ENCODE measurements at places on chromosomes 5 and 9. TPM values are rescaled to one million over a fixed set of nuclear protein-coding genes. Genes with fewer than 3 reads are reported as not detected.
A peak's percentile ranks its signal among the peaks of the same experiment; 100 is the strongest.

SLC36A3 gene
- polyA plus RNA-seq: not detected

GABRA1 gene
- 0.02 TPM for polyA plus RNA-seq

FBXL17 gene
- 6.9 TPM for polyA plus RNA-seq

SLC45A2 gene
- polyA plus RNA-seq: not detected

KCNT1 gene
- polyA plus RNA-seq: not detected

SYNPO gene
- polyA plus RNA-seq: 9.8 TPM

SCGB3A2 gene
- polyA plus RNA-seq: not detected

DMGDH gene
- polyA plus RNA-seq: 1.5 TPM

- DNase-seq: no peak
Observed at GRCh38 chr5:27341342-27341741, 303.0 kb upstream of the CDH9 start.

GRCh38 chr5:160349249-160349934 lies 21.0 kb downstream of the C1QTNF2 start:
- no peak for DNase-seq

- no peak for DNase-seq
Observed at GRCh38 chr9:121581786-121582600, 69.4 kb upstream of the DAB2IP start.

- DNase-seq: no peak
Observed at GRCh38 chr9:99567436-99567835, 254.2 kb upstream of the NR4A3 start.

- DNase-seq: no peak
Observed at GRCh38 chr9:27495480-27496134, 28.5 kb upstream of the IFNK start.

GRCh38 chr5:1907616-1908015 lies 24.9 kb upstream of the IRX4 start:
- DNase-seq: no peak

- peak; percentile 14 for DNase-seq
Observed at GRCh38 chr5:116572350-116573278, 2.0 kb downstream of the SEMA6A start.

DNA sequence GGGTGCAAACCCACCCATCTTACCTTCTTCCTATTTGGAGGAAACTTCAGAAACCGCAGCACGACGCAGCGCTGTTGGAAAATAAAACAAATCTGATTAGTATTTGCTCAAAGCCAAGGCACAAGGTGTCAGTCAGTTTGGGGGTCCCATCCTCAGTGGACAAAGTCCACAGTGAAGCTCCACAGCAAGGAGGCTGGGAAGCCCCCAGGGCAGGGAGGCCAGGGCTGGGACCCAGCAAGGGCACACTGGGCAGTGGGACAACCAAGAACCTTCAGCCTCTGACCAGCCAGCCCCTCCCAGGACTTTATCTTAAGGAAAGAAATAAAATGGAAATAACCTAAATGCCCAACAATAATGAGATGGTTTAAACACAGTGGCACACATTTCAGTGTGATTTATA lies 11.3 kb downstream of the IPPK start:
- DNase-seq: no peak

DNA sequence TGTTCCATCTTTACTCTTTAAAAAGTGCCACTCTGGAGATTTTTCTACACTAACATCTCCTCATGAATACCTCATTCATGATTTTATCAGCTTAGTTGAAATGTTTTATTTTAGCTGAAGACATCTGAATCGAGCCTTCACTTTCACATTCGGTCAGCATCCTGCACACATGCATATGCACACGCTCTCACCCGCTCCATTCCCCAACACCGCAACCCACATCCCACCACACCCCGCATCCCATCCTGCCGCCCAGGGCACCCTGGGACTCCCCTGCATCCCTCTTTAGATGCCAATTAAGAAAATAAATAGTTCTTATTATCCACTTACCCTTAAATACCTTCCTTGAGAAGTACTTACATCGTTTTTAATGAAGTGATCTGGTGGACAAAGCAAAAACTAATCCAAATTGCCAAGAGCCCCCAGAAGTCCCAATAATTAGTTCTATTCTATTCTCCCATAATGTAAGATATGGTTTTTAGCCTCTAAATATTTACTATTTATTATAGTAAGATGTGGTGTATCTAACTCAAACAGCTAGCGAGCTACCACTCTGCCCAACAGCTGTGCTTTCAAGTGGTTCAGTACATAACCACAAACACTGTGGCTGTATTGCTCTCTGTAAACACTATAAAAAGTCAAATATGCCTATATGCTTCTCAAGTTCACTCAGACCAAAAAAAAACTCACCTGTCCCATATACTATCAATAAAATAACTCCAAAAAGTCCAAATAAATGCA lies 38.2 kb downstream of the GZMK start:
- no peak for DNase-seq

- DNase-seq: no peak
Observed at GRCh38 chr5:162047279-162047678, 20.3 kb upstream of the GABRG2 start.

DNA sequence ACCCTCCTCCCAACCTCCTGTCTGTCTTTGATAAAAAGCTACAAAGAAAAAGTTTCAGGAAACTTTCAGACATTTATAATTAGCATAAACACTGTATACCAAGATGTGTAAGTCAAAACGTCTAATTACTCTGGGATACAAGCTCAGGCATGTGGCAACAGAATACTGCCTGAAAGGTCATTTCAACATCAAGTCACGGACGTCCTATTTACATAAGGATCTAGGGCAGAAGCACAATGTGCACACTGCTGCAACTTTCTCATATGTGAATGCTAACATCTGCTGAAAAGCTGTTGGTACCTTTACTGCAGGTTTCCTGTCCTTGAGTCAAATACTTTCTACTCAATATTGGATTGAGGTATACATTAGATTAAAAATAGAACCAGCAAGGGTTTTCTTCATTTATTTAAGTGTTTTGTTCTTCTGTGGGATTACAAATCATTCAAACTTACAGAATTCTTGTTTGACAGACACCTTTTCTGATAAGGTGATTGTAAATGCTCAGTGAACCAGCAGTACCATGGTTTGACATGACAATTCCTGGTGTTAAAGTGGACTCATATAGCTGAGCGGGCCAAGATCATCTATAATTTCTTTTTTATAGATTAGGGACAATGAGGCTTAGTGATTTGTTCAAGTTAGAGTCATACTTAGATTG lies 36.8 kb downstream of the ELL2 start:
- DNase-seq: no peak

DNA sequence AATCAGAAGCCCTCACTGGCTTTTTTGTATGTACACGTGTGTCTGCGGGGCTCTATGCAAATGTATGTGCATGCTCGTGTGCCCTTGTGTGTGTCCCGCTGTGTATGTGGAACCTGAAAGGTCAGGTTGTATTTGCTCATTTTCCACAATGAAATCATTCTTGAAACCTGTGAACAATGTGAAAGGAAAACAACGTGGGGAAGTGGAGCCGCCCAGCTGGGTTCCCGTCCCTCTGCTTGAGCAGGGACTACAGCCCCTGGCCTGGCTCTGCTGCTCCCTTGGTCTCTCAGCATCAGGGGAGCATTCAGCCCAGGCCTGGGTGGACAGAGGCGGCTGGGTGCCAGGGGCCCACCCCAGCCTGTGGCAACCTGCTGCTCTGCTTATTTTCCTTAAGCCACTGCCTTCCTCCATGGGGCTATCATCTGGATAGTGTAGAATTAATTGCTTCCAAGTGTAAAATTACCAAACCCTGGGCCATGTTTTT lies 3.0 kb downstream of the ECSCR start:
- peak; percentile 32 for DNase-seq

GRCh38 chr5:53249529-53250200 lies 140.1 kb upstream of the MOCS2 start:
- peak; percentile 96 for DNase-seq

DNA sequence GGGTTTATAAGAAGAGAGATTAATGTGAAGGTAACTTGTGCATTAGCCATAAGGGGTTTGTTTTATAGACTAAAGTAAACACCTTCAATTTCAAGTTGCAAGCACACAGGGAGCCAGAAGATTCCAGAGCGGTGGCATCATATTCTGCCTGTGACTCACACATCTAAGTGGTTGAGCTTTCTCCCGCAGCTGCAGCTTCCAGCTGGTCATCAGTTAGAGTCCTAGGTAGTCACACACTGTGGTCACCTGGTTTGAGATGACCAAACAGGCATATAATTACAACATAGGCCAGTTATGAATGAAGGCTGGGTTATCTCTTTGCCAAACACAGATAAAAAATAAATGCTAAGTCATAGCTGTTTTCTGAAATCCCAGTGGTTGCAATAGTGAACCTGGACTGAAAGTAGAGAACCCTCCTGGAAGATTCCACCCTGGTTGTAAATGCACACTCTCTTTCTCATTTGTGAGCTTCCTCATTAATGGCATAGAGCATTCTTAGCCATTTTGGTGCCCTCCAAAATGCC lies 171.3 kb downstream of the GDNF start:
- DNase-seq: peak; percentile 94

DNA sequence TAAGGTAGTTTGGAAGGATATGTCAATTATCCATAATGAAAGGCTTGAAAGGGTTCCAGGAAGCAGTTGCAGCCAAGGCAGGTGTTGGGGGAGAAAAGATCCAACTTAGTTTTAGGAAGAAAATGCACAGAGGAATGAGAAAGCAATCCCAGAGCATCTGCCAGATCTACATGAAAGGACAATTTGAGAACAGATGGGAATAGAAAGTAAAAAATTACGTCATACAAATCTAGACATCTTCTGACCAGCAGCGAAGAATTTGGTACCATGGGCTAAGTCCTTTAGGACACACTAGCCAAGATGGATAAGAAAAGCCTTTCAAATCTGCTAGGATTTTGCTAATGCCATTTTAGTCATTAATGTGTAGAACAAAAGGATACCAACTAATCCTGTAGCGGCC lies 244.1 kb upstream of the PRR16 start:
- no peak for DNase-seq

DNA sequence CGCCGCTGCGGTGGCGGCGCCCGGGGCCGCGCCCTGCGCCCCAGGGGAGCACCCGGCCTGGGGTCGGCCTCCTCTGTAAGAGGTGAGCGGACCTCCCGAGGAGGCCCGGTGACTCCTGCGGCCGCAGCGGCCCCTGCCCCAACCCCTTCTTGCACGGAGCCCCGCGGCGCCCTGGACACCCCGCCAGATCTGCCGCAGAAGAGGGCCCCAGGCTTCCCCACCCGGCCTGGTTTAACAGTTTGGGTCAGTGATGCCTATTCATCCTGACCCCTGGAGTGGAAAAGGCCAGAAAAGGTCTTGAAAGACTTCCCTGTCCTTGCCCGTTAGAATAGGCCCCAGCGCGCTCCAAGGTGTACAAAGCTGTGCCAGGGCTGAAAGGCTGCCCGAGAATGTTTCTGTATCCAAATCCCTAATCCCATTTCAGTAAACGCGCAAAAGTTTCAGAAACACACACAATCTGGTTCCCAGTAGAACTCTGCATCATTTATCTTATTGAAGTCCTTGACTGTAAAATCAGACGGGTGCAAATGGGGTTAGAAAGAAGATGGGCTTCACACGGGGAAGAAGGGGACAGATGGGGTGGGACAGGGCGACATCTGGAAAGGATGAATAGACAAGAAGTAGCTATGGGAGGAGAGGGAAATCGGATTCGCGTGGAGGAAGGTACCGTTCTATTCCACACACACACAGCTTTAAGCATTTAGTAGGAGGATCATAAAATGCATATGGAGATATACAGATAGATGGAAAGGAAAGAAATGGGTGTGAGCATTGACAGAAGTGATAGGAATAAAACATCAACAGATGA lies 1.1 kb upstream of the SSBP2 start:
- peak; percentile 21 for DNase-seq

- no peak for DNase-seq
Observed at GRCh38 chr9:136898483-136899100, 12.3 kb downstream of the TRAF2 start.

Measured in fibroblast of lung (primary cell).